Kidney tubule cell (primary cell): ENCODE measurements at places on chromosomes 6 and 20.

DNA sequence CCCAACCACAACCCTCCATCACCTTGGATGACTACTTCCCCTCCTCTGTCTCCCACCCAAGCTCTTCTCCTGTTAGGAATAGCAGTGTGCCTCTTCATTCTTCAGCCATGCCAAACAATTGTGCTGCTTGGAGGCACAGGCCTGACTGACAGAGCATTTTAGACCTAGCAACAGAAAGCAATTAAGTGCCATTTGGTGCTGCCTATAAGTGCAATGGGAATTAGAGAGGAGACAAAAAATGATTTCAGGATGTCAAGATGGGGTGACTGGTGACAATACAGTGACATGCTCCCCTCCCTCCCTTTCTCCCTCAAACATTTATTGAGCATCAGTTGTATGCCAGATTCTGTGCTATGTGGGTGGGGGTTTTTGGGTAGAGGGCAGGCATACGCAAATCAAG, 322.6 kb upstream of the MOCS1 start:
- no peak for DNase-seq

DNA sequence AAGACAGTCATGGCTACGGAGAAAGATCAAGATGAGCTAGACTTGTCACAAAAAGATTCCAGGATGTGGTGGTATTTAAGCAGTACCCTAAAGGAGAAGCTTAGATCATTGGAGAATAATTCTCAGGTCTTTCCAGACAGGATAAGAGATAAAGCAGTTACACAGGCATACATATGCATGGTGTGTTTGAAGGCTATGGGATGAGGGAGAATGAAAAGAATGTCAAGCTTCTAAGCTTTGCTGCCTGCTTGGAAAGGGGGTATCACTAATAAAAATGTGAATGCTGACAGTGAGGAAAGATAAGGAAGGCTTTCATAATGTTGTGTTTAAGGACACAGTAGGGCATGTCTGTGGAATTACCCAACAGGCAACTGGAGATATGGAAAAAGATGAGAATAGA, 28.1 kb downstream of the RWDD2A start:
- DNase-seq, result no peak

DNA sequence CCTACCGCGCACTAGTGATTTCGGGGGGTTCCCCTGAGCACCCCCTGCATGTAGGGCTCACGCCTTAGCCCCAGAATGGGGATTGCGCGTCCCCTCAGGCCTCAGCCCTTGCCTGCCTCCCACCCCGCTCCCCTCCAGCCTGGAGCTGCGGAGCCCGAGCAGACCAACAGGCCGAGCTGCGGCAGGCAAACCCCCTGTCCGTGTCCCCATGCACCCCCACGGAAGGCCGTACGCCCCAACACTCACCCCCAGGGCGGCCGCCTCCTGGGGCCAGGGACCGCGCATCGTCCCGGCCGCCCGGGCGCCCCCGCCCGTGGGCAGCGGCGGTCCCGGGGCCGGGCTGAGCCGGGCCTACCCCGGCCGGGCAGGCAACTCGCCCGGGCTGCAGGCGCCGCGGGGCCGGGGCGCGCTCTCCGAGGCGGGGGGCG, 1.2 kb upstream of the KCNB1 start:
- no peak for DNase-seq

GRCh38 chr6:89475634-89476033, 42.7 kb downstream of the ANKRD6 start:
- peak; percentile 43 for DNase-seq

DNA sequence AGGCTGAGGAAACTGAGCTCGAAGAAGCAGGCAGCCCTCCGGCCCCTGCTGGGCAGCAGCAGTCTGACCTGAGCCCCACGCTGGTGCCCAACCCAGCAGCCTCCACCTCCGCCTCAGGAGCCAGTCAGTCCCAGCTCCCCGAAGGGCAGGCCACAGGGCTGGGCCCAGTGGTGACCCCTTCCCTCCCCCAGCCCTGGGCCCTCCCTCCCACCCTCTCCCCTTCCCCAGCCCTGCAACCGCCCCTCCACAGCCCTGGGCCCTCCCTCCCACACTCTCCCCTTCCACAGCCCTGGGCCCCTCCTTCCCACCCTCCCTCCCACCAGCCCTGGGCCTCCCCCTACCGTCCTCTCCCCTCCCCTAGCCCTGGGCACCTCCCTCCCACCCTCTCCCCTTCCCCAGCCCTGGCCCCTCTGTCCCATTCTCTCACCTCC, 115.0 kb downstream of the TAF4 start:
- no peak for DNase-seq

GRCh38 chr6:44005507-44005903, 121.7 kb downstream of the MRPL14 start:
- DNase-seq, result no peak

- peak; percentile 98 for DNase-seq
Measured at GRCh38 chr6:1285956-1286355, 25.9 kb upstream of the FOXQ1 start.

DNA sequence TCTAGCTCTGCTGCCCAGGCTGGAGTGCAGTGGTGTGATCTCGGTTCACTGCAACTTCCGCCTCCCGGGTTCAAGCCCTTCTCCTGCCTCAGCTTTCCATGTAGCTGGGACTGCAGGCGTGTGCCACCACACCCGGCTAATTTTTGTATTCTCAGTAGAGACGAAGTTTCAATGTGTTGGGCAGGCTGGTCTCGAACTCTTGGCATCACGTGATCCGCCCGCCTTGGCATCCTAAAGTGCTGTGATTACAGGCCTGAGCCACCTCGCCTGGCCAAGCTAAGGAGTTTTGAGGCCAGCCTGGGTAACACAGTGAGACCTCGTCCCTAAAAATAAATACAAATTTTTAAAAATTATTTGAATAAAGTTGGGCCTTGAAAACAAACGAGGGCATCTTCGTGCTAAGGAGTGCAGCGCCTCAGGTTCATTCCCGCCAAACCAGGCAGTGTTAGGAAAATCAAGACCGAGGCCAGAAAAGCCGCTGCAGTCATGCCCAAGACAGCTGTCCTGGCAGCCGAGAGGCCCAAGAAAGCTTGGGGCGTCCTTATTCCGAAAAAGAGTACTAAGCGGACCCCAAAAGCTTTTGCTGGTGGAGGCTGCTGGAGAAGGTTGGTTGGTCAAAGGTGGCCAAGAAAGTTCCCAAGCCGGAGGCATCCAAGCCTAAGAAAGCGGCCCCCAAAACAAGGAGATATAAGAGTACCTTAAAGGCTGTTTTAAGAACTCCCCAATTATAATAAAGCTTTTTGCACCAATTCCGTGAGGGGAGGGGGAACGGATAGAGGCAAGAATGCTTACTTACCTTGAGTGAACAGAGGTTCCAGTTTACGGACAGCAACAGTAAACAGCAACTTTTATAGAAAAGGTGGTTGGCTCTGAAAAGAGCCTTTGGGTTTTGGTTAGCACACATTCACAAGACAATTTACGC, 109.0 kb downstream of the HFE start:
- peak; percentile 36 for DNase-seq

- no peak for DNase-seq
Measured at GRCh38 chr6:34555328-34555727, 801 bp downstream of the SPDEF start.

- no peak for DNase-seq
Measured at GRCh38 chr20:50874111-50874757, 57.0 kb downstream of the ADNP start.

GRCh38 chr6:2870046-2870636, 28.5 kb upstream of the SERPINB1 start:
- DNase-seq, result no peak

- no peak for DNase-seq
Measured at GRCh38 chr6:16849988-16850680, 88.9 kb upstream of the ATXN1 start.

- no peak for DNase-seq
Measured at GRCh38 chr6:21102624-21103023, 490.9 kb upstream of the SOX4 start.

DNA sequence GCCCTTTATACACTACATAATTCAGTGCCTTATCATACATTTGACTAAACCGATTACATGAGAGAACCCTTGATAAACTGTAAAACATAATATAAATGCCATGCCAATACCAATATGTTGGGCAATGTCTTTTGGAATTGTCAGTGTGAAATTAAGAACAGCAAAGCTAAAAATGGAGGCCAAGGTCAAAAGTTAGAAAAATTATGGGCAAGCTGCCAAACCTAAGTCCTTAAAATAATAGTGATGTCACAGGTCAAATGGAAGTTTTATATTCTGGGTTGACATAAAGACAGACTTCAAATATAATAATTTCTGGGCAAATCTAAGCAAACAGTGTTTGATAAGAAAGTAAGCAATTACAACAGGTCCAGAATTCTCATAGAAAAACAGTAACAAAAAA, 696.7 kb downstream of the RNF144B start:
- no peak for DNase-seq

DNA sequence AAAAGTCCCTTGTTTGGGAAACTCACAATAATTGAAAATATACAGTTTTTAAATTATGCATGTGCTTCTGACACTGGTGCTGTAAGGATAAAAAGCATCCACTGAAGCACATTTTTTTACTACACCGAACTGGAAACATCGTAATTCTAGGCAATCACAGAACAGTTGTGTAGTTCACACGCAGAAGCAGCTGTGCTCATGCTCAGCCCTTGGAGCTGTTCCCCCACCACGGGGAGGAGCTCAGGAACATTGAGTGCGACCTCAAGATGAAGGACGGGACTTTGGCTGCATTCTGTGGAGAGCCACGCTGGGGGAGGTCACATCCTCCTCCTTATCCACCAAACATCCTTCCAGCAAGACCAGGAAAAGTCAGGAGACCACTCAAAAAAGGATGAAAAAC, 466.3 kb upstream of the CDH4 start:
- no peak for DNase-seq

DNA sequence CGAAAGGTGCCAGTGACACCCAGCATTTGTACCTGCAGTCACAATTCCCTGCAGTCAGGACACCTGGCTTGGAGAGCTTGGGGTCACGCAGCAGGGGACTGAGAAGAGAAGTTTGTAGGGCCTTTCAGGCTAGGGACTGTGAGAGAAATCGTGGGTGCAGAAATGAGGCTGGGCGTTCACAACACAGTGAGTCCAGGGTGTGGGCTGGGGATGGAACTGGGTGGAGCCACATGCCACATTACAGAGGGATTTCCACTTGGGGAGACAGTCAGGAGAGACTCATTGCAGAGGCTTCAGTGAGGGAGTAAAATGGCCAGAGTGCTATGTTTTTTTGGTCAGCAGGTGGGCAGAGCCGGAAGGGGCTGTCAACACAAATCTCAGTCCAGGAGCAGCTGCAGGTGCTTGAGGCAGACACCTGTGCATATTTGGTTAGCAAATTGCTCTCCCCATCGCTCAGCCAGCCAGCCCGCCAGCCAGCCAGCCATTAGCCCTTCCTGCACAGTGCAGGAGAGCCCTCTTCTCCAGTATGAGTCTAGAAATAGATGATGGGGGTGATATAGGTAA, 7.4 kb downstream of the ITPR3 start:
- DNase-seq, result no peak

- DNase-seq, result no peak
Measured at GRCh38 chr20:20956513-20956931, 149.6 kb downstream of the LINC00237 start.

DNA sequence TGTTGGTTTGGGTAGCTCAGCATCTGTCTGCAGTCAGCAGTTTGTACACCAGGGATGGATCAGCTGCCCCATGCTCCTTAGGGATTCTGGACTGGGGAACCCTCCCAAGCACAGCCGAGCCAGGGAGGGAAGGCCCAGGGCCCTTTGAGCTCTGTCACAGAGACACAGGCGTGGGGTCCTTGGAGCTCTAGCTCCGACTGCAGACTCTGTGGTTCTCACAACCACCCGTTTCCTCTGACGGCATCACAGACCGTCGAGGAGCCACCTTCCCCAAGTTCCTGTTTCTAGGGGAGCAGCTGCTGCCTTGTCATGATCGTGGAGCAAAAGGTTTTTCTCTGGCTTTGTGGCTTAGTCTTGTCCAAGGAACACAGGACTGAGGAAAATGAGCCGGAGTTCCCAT, at the start of gene SLA2:
TSS of gene SLA2 (minus strand) at position 199 of the 400 bp plus-strand sequence. CDS start 4,861 bp downstream, outside the sequence.
- DNase-seq, result no peak
